ENCODE measurements at places on chromosomes 5 and 9.

DNA sequence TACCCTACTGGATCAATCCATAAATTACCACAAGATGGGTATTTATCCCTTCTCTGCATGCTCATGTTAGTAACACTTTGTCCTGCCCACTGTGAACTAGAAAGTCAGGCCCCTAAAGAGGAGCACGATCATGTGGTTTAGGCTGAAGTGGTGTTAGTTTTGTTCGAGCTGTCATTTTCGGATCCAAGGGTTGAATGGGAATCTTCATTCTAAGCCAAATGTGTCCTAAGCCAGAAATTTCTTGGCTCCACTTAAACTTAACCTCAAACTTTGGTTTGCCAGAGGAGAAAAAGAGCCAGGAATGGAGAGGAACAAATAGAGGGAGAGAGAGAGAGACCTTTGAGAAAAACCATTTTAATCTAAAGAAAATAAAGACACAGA, 837.7 kb upstream of the ZNF608 start:
- no peak for DNase-seq

- no peak for DNase-seq
Measured at GRCh38 chr9:71096421-71097108, 24.9 kb downstream of the TRPM3 start.

- DNase-seq: no peak
Measured at GRCh38 chr5:32934529-32934928, 223.4 kb downstream of the NPR3 start.

DNA sequence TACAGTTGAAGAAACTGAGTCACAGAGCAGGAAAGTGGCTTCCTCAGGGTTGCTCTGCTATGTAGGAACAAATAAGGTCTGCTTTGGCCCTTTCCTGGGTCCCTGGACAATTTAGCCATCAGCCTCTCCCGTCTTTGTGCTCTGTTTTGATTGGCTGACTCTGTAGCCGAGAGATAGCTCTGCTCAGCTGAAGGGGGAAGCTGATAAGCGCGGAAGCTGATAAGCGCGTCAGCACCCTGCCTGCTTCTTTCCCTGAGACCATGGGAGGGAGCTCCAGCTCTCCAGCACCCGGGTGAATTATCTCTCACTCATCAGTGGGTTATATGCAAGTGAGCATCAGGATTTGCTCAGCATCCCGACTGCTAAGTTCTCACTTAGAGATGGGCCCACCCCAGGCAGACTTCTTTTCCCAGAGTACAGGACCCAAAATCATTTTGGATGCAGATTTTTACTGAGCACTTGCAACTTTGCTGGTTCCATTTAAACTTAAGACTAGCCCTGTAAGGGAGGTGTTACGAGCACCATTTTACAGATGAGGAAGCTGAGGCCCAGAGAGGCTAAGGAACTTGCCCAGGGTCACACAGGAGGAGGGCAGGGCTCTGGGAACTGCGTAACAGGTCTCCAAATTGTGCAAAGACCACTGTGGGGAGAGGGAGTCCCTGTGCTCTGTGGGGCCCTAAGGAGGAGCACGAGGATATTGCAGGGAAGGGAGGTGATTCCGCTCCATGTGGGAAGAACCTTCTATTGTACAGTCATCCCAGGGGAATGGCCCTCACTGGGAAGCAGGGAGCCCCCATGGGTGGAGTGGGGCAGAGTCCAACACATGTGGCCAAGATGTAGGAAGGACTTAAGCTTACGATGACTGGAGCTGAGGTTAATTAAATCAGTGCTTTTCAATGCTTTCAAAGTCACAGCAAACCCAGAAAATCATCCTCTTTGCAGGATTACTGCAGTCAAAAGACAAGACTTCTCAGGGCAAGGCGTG, 83.7 kb upstream of the ORM1 start:
- no peak for DNase-seq

GRCh38 chr5:109100971-109101370, 308.8 kb downstream of the PJA2 start:
- DNase-seq: no peak

DNA sequence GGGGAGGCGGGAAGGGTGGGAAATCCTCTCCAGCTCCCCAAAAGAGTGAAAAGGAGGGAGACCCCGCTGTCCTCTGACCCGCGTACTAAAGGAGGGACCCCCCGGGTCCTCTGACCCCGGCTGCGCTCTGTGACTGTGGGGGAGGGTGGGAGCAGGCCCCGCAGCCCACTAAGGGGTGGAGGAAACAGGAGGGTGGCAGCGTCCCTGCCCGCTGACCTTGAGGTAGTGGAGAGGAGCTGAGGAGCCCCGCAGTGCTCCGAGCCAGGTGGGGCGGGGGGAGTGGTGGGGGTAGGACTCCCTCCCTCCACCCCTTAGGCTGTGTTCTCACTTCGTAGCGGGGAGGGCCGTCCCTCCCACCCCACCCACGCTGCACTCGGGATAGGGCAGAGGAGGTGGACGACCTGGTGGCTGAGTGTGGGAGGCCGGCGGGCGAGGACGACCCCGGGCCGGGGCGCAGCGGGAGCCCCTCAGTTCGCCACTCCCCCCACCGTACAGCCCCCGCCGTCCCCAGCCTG, 449 bp upstream of the ADCY2 start:
- DNase-seq: no peak

DNA sequence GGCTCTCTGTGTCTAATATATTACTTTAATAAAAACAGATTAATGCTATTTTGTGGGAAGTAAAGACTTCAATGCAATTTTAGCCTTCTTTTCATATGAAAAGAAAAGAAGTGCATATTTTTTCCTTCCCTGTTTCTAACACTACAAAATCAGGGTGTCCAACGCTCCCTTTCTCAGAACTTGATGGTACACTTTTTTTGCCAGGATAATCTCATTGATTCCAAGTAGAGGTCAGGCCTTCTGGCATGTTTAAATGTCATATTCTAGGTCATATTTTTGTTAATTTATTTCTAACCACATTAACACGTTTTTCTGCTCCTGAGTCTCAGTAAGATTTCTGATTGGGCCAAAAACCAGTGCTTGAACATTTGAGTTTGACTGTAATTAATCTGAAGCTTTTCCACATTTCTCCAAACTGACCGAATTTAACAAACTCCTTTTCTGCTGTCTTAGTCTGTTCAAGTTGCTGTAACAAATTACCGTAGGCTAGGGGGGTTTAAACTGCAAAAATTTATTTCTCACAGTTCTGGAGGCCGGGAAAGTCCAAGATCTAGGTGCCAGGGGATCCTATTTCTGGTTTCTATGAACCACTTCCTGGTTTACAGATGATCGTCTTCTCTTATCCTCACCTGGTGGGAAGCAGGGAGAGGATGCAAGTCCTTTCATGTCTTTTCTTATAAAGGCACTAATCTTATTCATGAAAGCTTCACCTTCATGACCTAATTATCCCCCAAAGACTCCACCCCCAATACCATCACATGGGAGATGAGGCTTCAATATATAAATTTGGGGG, 63.2 kb upstream of the ELL2 start:
- DNase-seq: no peak

- no peak for DNase-seq
Measured at GRCh38 chr9:27701587-27701986, 128.3 kb upstream of the C9orf72 start.

Measured in stimulated activated naive CD8-positive, alpha-beta T cell treated with anti-CD3 and anti-CD28 coated beads, Interleukin-15, amount 100 ng/mL, for 72 hours (primary cell).